ENCODE measurements at places on chromosomes 2 and 18. TPM values are rescaled to one million over a fixed set of nuclear protein-coding genes. Genes with fewer than 3 reads are reported as not detected.

The ONECUT2 gene
- total RNA-seq: 0.69 TPM

The PTPRN gene
- total RNA-seq: 0.39 TPM

DNA sequence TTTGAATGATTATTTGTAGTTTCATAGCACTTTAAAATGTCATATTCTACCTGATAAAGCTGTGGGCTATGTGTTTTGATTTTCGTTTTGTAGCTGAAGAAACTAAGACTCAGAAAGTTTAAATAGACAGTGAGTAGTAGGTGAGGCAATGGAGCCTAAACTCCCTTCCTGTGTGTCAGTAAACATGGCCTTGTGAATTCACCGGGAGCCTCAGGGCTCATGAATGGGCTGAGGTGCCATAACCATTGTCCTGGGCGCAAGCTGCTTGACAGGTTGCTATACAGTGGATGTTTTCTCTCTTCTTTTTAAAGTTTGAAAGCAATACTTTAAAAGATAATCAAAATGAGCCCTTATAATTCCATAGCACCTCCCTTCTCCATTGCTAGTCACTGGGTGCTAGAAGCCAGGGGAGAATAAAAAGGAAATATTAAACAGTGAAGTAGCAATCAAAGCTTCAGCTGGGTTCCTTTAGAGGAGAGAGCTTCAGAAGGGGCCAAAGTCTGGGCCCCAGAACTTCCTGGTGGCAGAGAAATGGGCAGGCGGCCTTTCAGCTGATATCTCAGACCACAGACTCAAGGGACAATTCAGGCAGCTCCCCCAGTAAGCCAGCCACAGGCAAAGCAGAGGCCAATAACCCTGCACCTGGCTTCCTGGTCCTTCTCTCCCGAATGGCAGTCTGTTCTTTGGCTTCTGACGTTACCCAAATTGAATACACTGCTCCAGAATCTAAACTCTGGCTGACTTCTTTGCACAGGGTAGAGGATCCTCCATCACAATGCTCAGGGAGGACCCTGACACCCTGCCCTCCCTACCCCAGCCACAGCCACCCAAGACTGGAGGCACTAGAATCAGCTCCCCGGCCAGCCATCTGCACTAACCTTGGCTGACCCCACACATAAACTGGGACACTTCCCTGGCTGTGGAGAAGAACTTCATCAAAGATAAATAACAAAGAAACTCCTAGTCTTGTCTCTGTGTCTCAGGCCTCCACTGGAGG lies 51.8 kb upstream of the NPAS2 start:
- DNase-seq: no peak
- no peaks in the 10 kb centered on the region for H3K4me1 ChIP-seq
- H3K27ac ChIP-seq: no peak overlapping the region
- no peaks in the 10 kb centered on the region for H3K27me3 ChIP-seq

GRCh38 chr2:52288596-52288995 lies 1256.7 kb upstream of the NRXN1 start:
- H3K4me1 ChIP-seq: no peaks in the 10 kb centered on the region
- no peak overlapping the region for H3K4me3 ChIP-seq
- no peaks in the 10 kb centered on the region for H3K36me3 ChIP-seq

DNA sequence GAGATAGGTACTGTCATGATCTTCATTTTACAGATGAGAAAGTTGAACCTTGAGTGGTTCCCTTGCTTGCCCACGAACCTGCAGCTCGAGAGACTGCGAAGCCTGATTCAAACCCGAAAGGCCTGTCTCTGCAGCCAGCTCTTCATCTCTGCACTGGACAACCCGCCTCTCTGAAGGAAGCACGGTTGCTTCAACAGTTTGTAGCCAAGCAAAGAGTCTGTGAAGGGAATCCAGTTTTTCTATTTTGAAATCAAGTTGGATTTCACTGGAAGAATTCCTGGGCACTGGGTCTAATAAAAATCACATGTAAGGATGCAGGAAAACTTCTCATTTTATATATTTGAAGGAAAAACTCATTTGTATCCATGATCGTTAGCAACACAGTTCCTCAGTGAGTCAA lies 21.3 kb upstream of the ICOS start:
- H3K4me1 ChIP-seq: no peaks in the 10 kb centered on the region
- H3K27ac ChIP-seq: no peak overlapping the region
- H3K36me3 ChIP-seq: no peaks in the 10 kb centered on the region
- no peak for DNase-seq

GRCh38 chr18:35143622-35144596 lies 96.9 kb upstream of the ZNF397 start:
- no peak overlapping the region for H3K4me3 ChIP-seq
- no peaks in the 10 kb centered on the region for H3K27me3 ChIP-seq
- peaks cover 2% of the 10 kb centered on the region for H3K4me1 ChIP-seq
- DNase-seq: no peak
- H3K27ac ChIP-seq: no peak overlapping the region

DNA sequence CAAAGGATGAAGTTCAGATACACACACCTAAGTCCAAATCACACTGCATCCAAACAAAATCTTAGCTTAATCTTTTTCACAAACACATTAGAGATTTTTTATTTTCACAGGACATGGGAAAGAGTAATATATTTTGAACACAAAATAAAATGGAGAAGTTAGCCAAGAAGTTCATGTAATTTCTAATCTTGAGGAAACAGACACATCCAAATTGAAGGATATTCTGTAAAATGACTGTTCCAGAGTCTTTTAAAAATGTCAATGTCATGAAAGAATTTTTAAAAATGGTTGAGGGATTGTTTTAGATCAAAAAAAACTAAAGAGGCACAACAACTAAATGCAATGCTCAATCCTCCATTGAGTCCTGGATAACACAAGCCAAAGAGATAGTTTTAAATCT lies 12.4 kb upstream of the RAPGEF4 start:
- DNase-seq: no peak
- no peaks in the 10 kb centered on the region for H3K27me3 ChIP-seq
- H3K4me1 ChIP-seq: no peaks in the 10 kb centered on the region
- H3K27ac ChIP-seq: no peak overlapping the region
- no peak overlapping the region for H3K4me3 ChIP-seq
